Astrocyte (in vitro differentiated cells and primary cell): ENCODE measurements at places on chromosomes 3 and 15. TPM values are rescaled to one million over a fixed set of nuclear protein-coding genes. Genes with fewer than 3 reads are reported as not detected.
A peak's percentile ranks its signal among the peaks of the same experiment; 100 is the strongest.

DNA sequence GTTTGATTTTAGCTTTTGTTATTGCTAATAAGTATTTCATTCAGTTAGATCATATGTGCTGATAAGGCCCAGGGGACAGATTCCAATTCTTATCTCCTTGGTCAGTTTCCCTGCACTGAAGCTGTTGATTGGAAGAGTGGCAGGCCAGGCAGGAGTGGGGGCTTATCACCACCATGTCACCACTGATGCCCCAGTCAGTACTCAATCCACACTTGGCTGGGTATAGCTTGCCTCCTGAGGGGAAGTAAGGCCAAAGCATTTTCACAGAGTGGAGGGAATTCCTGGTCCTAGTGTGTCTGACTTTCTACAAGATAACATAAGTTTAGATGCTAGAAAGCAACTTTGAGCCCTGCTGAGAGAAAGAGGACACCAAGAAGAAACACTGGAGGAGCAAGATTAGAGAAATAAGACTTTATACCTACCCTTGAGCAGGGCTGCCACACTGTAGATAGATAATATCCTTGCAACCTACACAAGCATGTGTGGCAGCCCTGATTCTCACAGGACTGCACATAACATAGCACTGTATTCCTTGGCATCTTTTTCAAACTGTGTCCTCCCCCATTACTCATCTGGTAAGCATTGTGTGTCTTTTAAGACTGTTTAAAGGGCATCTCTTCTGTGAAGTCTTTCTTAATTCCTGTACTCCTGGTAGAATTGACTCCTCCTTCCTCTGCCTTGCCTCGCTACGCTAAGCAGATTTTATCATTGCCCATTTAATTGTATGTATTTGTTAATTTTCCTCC, 24.3 kb downstream of the OXNAD1 start:
- DNase-seq: no peak
- H3K27ac ChIP-seq: no peak overlapping the region
- no peaks in the 10 kb centered on the region for H3K4me1 ChIP-seq
- H3K4me3 ChIP-seq: no peak overlapping the region
- H3K27me3 ChIP-seq: no peaks in the 10 kb centered on the region

The C3orf80 gene
- 6.5 and 13.7 TPM in 2 replicates for total RNA-seq

The TRIM42 gene
- total RNA-seq: not detected in 2 replicates

GRCh38 chr15:74006774-74007639, 12.5 kb downstream of the PML start:
- no peak overlapping the region for H3K4me3 ChIP-seq
- no peaks in the 10 kb centered on the region for H3K4me1 ChIP-seq
- DNase-seq: no peak
- no peak overlapping the region for H3K27ac ChIP-seq
- no peaks in the 10 kb centered on the region for H3K27me3 ChIP-seq
- H3K36me3 ChIP-seq: peaks cover 8% of the 10 kb centered on the region

The ESYT3 gene
- 2.0 and 2.6 TPM in 2 replicates for total RNA-seq

- H3K4me1 ChIP-seq: peaks cover 19% of the 10 kb centered on the region
- H3K27ac ChIP-seq: no peak overlapping the region
- H3K36me3 ChIP-seq: no peaks in the 10 kb centered on the region
- H3K27me3 ChIP-seq: peaks cover 94% of the 10 kb centered on the region
- peak overlapping the region; percentile 40 for H3K4me3 ChIP-seq
Observed at GRCh38 chr3:123025642-123026521, 1.7 kb downstream of the SEMA5B start.

DNA sequence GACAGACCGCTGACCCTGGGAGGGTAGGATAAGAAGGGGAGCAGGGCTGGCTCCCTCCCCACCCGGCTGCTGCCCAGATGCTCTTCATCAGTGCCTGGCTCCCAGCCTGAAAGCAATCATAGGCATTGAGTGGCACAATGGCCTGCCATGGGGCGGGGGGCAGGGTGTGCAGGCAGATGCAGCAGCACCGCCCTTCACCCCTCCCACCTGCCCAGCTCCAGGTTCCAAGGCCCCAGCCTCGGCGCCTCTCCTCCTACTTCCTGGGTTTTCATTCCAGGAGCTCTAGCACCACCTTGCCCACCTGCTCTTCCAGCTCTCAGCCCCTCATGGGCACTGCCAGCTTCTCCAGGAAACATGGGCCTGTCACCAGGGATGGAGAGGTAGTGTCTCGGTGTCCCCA, 101.7 kb downstream of the MEGF11 start:
- DNase-seq: no peak
- H3K36me3 ChIP-seq: no peaks in the 10 kb centered on the region
- peaks cover 21% of the 10 kb centered on the region for H3K27me3 ChIP-seq
- H3K27ac ChIP-seq: no peak overlapping the region

DNA sequence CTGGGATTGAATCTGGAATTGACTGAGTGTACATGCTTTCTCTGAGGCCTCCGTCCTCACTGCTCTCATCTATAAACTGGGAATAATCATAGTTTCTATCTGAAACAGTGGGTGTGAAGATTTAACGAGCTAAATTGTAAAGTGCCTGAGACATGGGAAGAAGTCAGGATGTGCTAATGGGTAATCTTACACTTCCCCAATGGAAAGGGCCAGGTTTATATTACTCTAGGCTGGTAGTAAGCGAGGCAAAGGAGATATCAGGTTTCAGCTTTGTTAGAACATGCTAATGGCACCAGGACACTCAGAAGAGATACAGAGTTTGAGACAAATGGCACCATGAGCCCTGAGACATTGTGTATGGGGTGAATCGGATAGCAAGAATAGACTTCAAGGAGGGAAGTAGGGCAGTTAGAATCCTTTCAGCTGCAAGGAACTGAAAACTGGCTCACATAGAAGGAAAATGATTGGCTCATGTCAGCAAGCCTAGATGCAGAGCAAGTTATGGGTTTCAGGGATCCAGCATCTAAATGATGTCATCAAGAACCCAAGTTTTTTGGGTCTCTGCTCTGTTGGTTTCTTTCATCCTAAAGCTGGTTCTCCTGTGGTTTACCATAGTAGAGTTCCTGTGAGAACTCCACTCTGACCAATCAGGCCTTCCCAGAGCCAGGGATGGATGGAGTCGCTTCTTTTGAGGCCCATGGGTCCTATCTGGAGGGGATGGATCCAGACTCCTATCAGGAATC, 21.8 kb downstream of the FLNB start:
- no peak overlapping the region for H3K27ac ChIP-seq
- no peak for DNase-seq
- peaks cover 18% of the 10 kb centered on the region for H3K4me1 ChIP-seq
- no peaks in the 10 kb centered on the region for H3K36me3 ChIP-seq
- no peak overlapping the region for H3K4me3 ChIP-seq

GRCh38 chr15:83714939-83715628, 61.2 kb downstream of the ADAMTSL3 start:
- no peak for DNase-seq

The PEX11A gene
- 2.1 and 2.5 TPM in 2 replicates for total RNA-seq

- no peak for DNase-seq
- H3K4me1 ChIP-seq: no peaks in the 10 kb centered on the region
- no peaks in the 10 kb centered on the region for H3K27me3 ChIP-seq
- H3K36me3 ChIP-seq: no peaks in the 10 kb centered on the region
- no peak overlapping the region for H3K27ac ChIP-seq
Observed at GRCh38 chr3:48798998-48799397, 48.7 kb downstream of the PRKAR2A start.

The PML gene
- total RNA-seq: 116 and 119 TPM in 2 replicates

DNA sequence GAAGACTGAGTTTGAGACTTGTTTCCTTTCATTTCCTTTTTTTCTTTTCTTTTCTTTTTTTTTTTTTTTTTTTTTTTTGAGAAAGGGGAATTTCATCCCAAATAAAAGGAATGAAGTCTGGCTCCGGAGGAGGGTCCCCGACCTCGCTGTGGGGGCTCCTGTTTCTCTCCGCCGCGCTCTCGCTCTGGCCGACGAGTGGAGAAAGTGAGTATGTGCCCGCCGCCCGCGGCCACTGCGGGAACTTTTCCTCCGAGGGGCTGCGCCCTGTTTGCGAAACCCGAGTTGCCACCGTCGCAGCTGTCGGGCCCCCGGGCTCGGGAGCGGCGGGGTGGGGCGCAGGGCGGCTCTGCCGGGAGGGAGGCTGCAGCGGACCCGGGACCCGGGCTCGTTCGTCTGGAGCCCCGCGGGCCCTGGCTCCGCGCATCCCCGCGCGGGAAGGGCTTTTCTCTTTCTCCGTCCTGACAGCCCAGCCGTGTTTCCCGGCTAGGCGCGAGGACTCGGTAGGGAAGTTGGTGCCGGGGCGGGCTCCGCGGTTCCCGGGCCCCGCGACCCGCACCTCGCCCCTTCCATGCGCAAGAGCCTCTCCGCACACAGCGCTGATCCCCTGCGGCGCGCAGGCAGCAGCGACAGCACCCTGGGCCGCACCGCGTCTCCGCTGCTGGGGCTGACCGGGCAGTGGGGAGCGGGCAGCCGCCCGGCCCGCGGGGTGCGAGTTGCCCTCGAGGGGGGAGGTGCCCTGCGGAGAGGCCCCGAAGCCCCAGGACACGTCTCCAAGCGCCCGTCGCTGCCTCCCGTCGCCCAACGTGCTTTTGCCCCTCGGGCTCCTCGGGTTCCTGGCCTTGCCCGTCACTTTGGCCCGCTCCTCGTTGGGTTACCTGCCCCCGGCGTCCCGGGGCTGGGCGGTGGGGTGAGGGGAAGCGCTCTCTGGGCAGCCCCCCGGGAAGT, 1.4 kb downstream of the IGF1R start:
- no peak for DNase-seq
- H3K27ac ChIP-seq: peak overlapping the region; percentile 92
- H3K36me3 ChIP-seq: no peaks in the 10 kb centered on the region
- peaks cover 5% of the 10 kb centered on the region for H3K27me3 ChIP-seq

GRCh38 chr15:78951841-78952238, 7.0 kb upstream of the CTSH start:
- no peak overlapping the region for H3K4me3 ChIP-seq
- DNase-seq: peak; percentile 46
- H3K27ac ChIP-seq: no peak overlapping the region
- peaks cover 5% of the 10 kb centered on the region for H3K27me3 ChIP-seq

The RASL12 gene
- 0.32 and 0.36 TPM in 2 replicates for total RNA-seq

The TMC3 gene
- total RNA-seq: 0.22 and 0.52 TPM in 2 replicates

GRCh38 chr3:46110701-46111493, 83.6 kb upstream of the XCR1 start:
- peak; percentile 83 for DNase-seq
- peaks cover 17% of the 10 kb centered on the region for H3K4me1 ChIP-seq
- H3K4me3 ChIP-seq: no peak overlapping the region
- no peak overlapping the region for H3K27ac ChIP-seq
- H3K27me3 ChIP-seq: peaks cover 2% of the 10 kb centered on the region

GRCh38 chr15:93474728-93475127, 385.7 kb upstream of the RGMA start:
- no peak overlapping the region for H3K27ac ChIP-seq
- no peaks in the 10 kb centered on the region for H3K27me3 ChIP-seq
- no peaks in the 10 kb centered on the region for H3K4me1 ChIP-seq
- no peaks in the 10 kb centered on the region for H3K36me3 ChIP-seq
- no peak for DNase-seq
- H3K4me3 ChIP-seq: no peak overlapping the region

The ANKRD63 gene
- not detected in 2 replicates for total RNA-seq

The CCK gene
- not detected in 2 replicates for total RNA-seq

DNA sequence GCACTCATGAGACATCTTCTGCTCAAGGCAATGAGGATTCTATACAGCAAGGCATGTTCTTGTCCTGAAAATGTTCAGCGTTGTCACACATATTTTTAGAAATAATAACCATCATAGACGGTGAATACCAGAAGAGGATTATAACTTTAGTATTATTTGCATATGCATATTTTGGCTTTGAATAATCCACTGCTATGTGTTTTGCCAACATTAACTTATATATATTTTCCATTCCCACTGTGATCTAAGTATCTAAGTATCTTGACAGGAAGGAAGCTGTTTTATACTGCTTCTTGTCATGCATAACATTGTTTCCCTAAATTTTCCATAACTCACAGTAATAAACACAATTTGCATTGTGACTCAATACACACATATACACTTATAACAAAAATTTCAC, 509.5 kb downstream of the TBL1XR1 start:
- H3K27me3 ChIP-seq: no peaks in the 10 kb centered on the region
- no peaks in the 10 kb centered on the region for H3K36me3 ChIP-seq
- no peak for DNase-seq
- H3K4me1 ChIP-seq: no peaks in the 10 kb centered on the region
- H3K4me3 ChIP-seq: no peak overlapping the region
- H3K27ac ChIP-seq: no peak overlapping the region

DNA sequence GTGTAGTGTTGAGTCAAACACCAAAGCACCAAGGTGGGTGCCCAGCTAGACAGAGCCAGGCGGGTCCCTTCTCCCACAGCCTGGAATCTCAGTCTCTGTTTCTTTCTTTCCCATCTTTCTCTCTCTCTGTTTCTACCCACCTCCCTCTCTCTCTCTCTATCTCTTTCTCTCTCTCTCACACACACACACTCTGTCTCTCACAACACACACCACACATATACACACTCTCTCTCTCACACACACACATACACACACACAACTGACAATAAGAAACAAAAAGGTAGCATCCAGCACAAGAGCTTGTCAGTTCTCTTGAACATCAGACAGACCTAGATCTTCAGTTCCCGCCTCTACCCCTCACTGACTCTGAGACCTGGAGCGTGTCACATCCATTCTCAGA, 2.4 kb downstream of the TMEM40 start:
- DNase-seq: no peak
- H3K4me1 ChIP-seq: peaks cover 16% of the 10 kb centered on the region
- H3K27me3 ChIP-seq: no peaks in the 10 kb centered on the region
- no peaks in the 10 kb centered on the region for H3K36me3 ChIP-seq

The KNL1 gene
- 2.0 and 3.3 TPM in 2 replicates for total RNA-seq

The NANOGP8 gene
- total RNA-seq: not detected in 2 replicates

DNA sequence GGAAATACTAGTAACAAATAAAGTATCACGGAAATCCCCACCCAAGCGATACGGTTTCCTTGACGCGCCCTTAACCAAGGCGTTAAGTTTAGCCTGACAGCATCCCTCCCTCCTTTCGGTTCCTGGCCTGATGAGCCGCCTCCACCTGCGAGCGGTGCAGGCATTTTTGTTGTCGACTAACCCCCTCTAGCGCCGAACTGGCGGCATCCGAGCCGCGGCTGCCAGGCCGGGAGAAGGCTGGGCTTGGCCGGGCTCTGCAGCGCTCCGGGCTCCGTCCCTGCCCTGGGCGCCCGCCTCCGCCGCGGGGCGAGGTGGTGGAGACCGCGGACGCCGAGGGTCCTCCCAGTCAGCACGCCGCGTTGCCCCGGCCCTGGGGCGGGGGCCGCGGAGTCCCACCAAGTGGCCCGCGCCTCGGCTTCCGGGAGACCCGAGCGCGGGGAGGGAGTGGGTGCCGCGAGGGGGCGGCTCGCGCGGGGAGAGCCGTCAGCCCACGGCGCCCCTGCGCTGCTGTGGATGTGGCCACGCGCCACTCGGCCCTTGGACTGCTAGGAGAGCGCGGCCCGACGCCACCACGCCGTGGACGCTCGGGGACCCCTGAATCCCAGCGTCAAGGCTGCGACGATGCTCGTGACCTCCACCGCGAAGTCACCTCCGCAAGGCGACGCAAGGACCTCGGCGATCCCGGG, 1.1 kb upstream of the EPHA6 start:
- no peak overlapping the region for H3K27ac ChIP-seq
- H3K27me3 ChIP-seq: peaks cover 12% of the 10 kb centered on the region
- no peaks in the 10 kb centered on the region for H3K36me3 ChIP-seq
- peaks cover 3% of the 10 kb centered on the region for H3K4me1 ChIP-seq
- H3K4me3 ChIP-seq: peak overlapping the region; percentile 54

The IL17RE gene
- 3.7 and 4.6 TPM in 2 replicates for total RNA-seq
